ENCODE measurements at places on chromosomes 3 and 15. TPM values are rescaled to one million over a fixed set of nuclear protein-coding genes. Genes with fewer than 3 reads are reported as not detected.

GRCh38 chr3:183255348-183255730 lies 2.3 kb downstream of the B3GNT5 start:
- DNase-seq: peak; percentile 28

The SIDT1 gene
- not detected for total RNA-seq

The CSTA gene
- not detected for total RNA-seq

The CLSTN2 gene
- 7.3 TPM for total RNA-seq

Data from fibroblast of villous mesenchyme (primary cell).